ENCODE measurements at places on chromosomes 16 and 17.

DNA sequence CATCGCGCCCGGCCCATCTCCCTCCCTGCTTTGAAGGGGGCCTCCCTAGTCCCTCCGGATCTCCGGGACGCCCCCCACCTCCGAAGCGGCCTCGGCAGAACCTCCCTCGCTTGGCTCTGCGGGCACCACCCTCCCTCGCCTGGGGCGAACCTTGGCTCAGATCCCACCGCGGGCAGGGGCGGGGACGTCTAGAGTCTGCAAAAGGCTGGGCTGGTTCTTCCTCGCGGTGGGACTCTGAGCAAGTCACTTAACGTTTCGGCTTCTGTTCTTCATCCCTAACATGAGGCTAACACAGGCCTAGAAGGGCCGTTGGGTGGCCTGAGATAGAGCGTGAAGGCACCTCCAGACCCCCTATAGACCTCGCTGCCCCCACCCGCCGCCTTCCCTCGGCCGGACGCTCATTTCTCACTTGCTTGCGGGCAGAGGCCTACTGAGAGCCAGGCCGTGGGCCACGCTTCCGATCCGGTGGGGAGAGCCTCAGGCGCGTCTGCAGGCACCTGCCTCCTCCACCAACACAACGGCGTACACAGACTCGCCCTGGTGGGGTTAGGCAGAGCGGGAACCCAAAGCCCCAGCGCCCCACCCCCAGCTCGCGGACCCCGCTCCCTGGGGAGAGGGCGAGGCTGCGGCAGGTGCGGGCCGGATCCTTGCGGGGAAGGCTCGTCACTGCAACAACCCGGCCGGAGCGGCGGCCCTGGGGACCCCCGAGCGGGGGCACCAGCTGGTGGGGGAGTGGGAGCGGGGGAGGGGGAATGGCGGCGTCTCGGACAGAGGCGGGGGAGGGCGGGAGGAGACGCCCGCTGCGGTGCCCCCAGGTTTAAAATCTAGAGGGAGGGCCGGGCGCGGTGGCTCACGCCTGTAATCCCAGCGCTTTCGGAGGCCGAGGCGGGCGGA lies 5.4 kb downstream of the MYO1C start:
- DNase-seq: no peak

- no peak for DNase-seq
Observed at GRCh38 chr16:20920091-20920490, 19.5 kb downstream of the LYRM1 start.

DNA sequence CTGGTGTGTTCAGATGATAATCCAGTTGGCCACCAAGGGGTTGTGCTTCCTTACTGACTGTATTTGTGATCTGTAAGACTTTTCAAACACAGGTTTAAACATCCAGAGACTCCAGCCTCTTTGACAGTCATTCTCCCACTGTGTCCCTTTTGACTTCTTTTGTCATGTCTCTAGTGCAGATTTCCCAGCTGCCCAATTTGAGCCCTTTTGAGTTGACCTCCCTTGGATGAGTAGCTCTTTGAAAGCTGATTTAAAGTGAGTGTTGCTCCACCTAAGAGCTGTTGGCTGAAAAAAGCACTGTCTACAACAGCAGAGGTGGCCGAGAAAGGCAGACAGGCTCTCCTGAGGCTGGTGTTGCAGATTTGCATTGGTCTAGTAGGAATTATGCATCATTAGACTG lies 188.4 kb upstream of the TBX2 start:
- no peak for DNase-seq

GRCh38 chr16:4402439-4403132 lies 13.8 kb downstream of the CORO7 start:
- peak; percentile 95 for DNase-seq

- DNase-seq: no peak
Observed at GRCh38 chr16:87996962-87997880, 46.0 kb downstream of the BANP start.

DNA sequence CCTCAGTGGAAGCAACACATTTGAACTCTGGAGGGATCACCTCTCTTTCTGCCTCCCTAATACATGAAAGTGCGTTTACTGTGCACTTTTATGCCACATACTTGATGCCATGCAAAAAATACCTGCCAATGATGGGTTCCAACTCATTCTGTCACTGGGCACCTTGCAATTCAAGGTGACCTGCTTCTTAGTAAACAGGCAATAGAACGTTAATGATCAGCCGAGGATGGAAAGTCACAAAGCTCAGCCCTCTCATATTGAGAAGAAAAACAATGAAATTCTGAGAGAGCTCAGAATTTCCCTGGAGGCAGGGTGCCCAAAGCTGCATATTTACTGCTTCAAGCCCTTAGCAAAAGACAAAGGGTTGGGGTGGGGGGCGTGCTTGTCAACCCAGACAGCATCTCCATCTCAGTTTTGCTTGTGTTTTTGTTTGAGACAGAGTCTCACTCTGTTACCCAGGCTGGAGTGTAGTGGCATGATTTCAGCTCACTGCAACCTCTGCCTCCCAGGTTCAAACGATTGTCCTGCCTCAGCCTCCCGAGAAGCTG lies 23.2 kb downstream of the LITAF start:
- no peak for DNase-seq

- no peak for DNase-seq
Observed at GRCh38 chr16:56047307-56048234, 143.7 kb upstream of the GNAO1 start.

DNA sequence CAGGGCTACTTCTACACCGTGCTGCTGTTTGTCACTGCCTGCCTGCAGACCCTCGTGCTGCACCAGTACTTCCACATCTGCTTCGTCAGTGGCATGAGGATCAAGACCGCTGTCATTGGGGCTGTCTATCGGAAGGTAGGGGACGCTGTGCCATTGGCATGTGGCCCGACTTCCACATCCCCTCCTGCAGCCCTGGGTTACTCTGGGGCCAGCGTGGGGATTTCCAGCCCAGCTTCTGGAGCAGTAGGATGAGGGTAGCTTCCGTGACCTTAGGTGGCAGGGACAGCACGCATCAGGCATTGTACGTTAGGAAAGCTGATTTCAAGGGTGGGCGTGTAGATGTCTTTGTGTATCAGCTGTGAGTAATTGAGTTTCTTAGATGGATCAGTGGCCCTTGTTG lies 96.5 kb downstream of the ABCC1 start:
- no peak for DNase-seq

GRCh38 chr17:65455972-65456343 lies 105.5 kb downstream of the AXIN2 start:
- DNase-seq: no peak

- DNase-seq: peak; percentile 74
Observed at GRCh38 chr17:82658796-82659452, 10.7 kb upstream of the WDR45B start.

GRCh38 chr16:379183-379960 lies 2.4 kb downstream of the PGAP6 start:
- no peak for DNase-seq

DNA sequence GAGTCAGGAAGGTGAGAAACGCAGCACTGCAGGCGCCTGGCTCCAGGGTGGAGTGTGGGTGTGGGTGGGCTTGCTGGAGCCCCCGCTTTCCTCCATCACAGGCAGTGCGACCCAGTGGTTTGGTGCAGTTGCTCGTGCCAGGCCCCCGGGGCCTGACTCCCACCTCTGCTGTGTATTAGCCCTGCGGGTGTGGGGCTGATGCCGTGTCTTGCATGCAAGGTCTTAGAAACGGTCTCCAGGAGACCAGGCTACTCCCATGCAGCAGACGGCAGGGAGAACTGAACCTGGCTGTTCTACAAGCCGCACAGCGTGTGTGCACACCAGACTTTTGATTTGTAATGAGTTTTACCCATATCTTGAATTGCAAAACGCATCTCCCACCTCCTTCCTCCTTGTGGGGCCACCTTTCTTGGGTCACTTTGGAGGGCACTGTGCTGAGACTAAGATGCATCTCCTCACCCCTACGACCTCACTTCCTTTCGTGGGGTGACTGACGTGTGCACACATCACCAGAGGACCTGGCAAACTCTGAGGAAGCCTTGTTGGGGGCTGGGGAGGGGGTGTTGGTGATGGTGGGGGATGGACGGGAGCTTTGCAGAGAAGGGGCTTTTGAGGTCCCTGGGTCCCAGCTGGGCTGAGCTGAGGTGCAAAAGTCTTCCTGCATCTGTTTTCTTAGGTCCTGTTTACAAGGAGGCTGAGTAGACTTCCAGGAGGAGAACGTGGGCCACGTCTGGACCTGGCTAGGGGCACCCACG lies 101.8 kb upstream of the TNRC6C start:
- peak; percentile 63 for DNase-seq

GRCh38 chr17:37488009-37488604 lies 1.6 kb upstream of the DUSP14 start:
- DNase-seq: no peak

DNA sequence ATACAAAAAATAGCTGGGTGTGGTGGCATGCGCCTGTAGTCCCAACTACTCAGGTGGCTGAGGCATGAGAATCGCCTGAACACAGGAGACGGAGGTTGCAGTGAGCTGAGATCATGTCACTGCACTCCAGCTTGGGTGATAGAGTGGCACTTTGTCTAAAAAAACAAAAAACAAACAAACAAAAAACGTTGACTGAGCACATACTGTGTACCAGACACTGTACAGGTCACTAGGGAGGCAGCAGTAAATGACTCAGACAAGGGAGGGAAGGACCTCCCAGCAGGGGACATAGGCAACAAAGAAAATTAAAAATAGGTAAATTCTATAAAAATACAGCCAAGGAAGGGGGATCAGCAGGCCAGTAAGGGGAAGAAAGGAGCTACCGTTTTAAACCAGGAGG lies 64.3 kb downstream of the SOCS1 start:
- DNase-seq: no peak

- DNase-seq: no peak
Observed at GRCh38 chr16:12245921-12246720, 269.6 kb downstream of the SNX29 start.

DNA sequence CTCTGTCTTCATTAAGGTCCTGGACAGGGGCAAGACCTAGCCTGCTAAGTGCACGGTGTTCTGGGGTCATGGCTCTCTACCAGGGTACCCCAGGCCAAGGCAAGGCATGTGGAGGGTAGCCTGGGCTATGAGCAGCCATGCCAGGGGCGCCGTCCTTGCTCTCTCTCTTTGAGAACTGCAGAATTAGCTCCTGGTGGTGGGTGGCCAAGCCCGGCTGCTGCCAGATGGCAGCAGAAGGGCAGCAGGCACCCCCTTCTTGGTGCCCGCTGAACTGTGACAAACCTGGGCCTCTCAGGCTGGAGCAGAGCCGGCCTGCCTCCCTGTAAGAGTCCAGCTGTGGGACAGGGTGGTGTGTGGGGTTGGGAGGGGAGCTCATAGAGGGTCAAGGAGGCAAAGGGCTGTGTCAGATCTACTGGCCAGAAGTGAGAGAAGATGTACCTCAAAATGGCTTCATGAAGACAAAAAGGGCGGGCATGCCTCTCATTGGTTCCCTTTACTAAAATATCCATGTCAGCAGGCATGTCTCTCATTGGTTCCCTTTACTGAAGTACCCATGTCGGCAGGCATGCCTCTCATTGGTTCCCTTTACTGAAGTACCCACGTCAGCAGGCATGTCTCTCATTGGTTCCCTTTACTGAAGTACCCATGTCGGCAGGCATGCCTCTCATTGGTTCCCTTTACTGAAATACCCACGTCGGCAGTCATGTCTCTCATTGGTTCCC lies 81.7 kb upstream of the SDK2 start:
- no peak for DNase-seq

DNA sequence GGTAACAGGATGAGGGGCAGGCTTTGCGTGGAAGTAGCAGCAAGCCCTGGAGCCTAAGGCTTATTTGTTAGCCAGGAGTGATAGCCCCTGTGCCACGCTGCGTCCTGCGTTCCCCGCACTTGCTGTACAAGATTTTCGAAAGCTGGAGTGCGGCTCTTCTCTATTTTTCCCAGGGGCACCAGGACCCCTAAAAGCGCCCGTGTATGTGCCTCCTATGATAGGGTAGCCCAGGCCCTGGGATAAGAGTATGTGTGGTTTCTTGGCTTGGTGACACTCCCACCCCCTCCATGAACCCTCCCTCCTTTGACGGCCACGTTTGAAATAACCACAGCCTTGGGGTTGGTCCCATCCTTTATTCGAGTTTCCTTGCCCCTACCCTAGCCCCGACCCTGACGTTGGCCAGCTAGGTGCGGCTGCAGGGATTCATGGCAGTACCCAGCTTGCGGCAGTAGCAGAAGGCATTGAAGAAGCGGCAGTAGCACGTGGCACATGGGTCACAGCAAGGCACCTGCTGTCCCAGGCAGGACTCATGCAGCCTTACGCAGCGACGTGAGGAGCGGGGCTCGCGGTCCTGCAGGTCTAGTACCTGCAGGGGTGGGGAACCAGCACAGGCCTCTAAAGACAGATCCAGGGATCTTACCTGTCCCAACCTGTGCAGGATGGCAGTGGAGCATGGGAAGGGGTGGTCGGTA lies 968 bp downstream of the AGRP start:
- DNase-seq: no peak

DNA sequence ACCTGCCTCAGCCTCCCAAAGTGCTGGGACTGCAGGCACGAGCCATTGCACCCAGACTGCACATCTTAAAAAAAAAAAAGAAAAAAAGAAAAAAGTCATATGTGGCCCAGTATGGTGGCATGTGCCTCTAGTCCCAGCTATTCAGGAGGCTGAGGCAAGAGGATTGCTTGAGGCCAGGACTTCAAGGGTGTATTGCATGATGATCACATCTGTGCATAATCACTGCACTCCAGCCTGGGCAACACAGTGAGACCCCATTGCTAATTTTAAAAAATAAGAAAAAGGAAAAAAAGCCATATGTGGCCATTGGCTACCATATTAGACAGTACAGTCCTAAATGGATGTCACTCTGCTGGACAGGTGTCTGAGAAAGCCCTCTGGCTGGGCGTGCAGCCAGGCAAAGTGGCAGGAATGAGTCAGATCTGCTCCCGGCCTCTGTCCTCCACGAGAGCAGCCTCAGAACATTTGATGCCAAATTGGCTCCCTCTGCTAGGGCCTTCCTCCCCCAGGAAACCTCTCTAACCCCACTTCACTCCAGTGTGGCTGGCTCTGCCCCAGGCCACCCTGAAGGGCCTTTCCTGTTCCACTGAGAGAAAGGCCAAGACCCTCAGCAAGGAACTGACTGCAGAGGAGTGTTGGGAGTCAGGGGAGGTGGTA lies 14.7 kb downstream of the CA7 start:
- no peak for DNase-seq

GRCh38 chr16:76784530-76784929 lies 406.5 kb upstream of the MON1B start:
- DNase-seq: no peak

DNA sequence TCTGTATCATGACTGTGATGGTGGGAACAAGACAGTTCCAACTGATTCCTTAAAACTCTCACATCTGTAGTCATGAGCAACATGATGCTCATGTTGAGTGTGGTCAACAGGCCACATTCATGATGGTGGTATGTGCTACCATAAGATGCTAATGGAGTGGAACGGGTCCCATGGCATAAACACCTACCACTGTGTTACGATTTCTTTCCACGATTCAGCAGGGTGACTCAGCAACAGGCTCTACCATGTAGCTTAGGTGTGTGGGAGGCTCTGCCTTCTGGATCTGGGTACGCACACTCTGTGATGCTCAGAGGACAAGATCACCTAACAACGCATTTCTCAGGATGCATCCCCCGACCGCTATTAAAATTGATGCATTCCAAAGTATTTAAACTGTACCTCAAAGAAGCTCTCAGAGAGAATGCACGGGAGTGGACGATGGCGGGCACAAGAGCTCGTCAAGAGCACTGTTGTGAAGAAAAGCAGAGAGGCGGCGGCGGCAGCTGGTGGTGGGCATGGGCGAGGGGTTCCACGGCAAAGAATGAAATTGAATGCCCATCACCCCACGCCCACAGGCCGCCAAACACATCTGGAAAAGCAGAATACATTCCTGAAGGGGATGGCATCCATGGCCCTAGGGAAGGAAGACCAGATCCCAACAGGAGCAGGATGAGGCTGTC lies 133.3 kb downstream of the ZNF778 start:
- no peak for DNase-seq

All from chondrocyte (in vitro differentiated cells).